Retina (tissue), 1 donor: ENCODE measurements at places on chromosomes 5 and 9.

- DNase-seq = no peak
Observed at GRCh38 chr9:126721564-126721981, 83.3 kb upstream of the ZBTB43 start.

DNA sequence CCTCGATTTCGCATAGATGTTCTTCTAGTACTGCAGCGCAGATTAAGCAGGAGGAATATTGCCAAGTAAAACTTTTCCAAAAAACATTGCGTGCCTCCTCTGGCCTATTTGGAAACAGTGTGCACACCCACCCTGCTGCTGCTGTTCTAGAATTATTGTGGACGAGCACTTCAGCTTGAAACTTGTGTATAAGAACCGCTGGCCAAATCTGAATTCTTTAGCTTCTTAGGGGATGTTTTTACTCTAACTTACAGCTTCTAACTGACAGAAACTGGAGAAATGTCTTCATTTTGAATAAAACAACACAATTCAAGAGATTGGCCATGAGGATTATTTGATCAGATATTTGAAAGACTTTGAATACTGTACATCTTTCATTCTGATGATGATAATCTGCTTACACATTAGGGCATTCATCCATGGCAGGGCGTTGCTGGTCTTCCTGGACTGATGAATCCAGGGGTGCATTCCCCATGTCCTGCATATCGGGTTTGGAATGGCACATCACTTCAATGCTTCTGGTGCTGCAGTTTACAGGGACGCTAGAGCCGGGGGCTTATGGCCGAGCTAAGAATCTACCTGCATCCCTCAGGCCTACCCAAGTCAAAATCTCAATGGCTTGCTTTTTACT is 6.5 kb downstream of the ADAMTS16 start:
- DNase-seq = no peak

DNA sequence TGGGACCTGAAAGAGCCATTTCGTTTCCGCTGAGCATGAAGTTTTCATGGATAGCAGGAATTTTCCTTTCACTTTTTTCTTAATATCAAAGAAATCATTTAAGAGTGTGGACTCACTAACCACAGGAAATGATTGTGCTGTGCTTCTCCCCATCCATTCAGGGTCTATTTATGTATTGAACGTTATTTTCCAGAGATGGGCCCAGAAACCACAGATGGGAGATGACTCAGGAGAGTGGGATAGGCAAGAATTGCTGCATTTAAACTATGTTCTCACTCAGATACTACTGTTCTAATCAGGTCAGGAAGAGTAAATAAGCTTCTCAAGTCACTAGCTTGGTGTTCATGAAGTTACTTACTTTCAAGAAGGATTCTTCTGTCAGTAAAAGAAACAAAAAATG is 763.8 kb downstream of the DTWD2 start:
- DNase-seq = no peak

DNA sequence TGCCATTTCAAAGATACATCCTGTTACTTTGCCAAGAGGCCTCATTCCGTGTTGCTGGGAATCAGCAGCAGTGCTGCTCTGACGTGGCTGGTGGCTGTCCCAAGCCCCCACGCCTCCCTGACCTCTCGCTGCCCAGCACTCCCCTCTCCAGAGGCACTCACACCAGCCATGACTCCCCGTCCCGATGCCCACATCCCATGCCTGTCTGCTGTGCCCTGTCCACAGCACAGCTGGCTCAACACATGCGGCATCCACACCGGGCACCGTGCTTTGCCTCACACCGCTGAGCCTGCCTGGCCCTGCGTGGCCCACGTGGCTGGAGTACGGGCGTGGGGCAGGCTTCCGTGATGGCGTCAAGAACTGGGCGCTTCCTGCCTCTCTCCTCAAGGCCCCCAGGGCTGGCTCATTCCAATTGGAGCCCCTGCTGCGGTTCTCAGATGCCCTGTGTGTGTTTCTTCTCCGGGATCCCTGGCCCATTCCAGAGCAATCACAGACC is 7.8 kb upstream of the LCN1 start:
- DNase-seq = no peak

- DNase-seq = no peak
Observed at GRCh38 chr5:139738193-139739149, 57.1 kb upstream of the PSD2 start.

GRCh38 chr5:127406326-127407121 is 110.9 kb upstream of the PRRC1 start:
- no peak for DNase-seq

GRCh38 chr9:21830589-21830988 is 28.2 kb downstream of the MTAP start:
- no peak for DNase-seq

DNA sequence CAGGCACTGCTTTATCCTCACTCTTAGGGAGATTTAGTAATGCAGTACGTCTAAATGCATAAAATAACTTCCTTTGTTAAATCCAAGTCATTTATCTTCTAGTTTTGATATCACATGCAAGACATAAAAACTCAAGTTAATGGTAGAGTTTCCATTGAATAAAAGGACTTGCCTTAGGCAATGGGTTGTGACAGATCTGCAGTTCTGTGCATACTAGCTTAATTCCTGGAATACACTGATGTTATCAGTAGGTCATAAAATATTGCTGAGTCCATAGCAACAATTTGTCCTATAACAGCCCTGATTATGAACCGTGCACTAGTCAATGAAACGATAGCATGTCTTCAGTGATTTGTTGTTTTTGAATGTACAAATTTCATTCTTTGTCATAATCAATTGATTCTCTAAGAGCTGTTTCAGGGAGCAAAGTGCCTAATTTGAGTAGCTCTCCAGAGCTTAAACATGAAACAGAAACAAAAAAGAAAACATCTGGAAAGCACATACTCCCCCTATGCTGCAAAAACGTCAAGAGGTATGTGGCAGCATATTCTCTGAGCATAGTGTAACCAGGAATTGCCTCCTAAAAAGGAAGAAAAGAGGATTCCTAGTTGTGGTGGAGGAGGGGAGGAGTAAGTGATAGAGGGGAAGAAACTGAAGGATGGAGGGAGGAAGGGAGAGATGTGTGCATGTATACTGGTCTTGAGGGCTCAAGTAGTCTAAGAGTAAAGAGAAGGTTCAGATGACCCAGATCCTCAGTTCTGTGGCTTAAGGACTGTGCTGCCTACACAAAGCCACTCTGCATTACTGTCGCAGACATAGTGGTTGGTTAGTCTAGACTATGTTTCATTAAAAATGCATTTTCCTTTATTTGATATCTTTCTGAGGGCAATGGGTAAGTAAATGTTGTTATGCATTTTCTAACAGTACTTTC is 589.2 kb downstream of the PRR16 start:
- DNase-seq = no peak

DNA sequence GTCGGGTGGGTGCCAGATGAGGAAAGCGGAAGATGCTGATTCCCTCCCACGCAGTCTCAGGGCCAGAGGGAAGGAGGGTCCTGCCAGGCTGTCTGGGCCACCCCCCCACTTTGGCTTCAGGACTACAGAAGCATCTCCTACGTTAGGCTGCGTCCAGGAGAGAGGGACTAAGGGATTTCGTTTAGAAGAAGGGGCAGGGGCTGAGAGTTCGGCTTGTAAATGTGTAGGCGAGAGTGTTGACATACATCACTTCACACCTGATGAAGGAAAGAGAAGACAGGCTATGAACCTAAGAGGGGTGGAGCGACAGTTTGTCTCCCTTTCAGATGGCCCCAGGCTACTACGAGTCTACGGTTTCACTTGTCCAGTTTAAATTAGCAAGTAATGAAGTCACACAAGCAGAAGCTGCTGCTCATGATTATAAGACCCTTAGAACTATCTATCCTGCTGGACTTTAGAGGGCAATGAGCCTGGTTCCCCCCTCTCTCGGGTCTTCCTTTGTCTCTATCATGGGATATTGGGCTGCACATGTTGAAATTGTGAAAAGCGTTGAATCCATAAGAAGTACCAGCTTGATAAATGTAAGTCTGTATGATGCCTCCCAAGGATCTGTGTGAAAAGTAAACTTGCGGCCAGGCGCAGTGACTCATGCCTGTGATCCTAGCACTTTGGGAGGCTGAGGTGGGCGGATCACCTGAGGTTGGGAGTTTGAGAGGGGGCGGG is 193.0 kb downstream of the AOPEP start:
- peak; percentile 16 for DNase-seq

GRCh38 chr5:82004511-82004910 is 32.7 kb downstream of the ATG10 start:
- no peak for DNase-seq

GRCh38 chr5:71910741-71911140 is 191.7 kb downstream of the CARTPT start:
- DNase-seq = no peak

- DNase-seq = peak; percentile 59
Observed at GRCh38 chr5:149019679-149020078, 43.2 kb downstream of the SH3TC2 start.

GRCh38 chr9:131393622-131394463 is at the start of gene PRRC2B:
PRRC2B (plus strand) TSS chr9:131394086; CDS start chr9:131430145, 36,059 bp downstream.
- peak; percentile 57 for DNase-seq

- DNase-seq = no peak
Observed at GRCh38 chr9:132008184-132008803, 71.4 kb downstream of the MED27 start.

- DNase-seq = no peak
Observed at GRCh38 chr9:137891588-137892423, 14.2 kb downstream of the CACNA1B start.

GRCh38 chr5:3393122-3393919 is 202.3 kb upstream of the IRX1 start:
- DNase-seq = no peak

DNA sequence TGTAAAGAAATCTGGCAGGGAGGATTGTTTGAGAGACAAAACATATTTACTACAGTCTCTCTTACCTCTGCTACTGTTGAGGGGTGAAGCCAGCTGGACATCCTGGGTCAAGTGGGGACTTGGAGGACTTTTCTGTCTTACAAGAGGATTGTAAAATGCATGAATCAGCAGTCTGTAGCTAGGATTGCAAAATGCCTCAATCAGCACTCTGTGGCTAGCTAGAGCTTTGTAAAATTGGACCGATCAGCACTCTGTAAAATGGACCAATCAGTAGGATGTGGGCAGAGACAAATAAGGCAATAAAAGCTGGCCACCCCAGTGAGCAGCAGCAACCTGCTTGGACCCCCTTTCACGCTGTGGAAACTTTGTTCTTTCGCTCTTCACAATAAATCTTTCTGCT is 995.8 kb upstream of the CDH6 start:
- no peak for DNase-seq

GRCh38 chr9:129776938-129777768 is 24.3 kb upstream of the PTGES start:
- peak; percentile 71 for DNase-seq

DNA sequence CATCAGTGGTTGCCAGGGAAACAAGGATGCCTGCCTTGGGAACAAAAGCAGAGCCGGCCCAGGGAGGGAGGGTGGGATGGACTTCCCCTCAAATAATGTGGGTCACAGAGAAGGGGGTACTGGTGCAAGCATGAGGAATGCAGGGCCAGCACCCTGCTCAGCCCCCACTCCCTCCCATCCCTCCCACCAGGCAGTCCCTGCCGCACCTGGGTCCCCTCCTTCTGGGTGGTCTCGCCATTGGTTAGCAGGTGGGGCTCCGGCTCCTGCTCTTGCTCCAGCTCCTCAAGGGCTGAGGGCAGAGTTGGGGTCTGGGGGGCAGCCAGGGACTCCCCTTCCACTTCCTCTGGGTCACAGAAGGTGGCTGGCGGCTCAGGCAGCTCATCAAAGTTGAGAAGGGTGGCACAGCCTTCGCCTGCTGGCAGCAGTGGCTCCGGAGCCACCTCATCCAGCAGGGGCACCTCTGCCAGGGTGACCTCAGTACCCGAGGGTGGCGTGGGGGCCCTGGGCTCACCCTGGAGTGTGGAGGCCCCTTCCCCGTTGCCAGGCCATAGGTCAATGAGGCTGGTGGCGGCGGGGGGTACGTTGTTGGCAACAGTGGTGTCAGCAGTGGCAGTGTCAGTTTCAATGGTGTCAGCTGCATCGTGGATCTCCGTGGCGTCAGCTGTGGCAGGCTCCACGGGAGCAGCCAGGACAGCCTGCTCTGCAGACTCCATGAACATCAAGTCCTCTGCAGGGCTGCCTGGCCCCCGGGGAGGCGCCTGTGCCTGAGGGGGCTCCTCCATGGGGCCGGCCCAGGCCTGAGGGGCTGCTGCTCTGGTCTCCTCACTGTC is 11.5 kb downstream of the PRR7 start:
- DNase-seq = no peak

DNA sequence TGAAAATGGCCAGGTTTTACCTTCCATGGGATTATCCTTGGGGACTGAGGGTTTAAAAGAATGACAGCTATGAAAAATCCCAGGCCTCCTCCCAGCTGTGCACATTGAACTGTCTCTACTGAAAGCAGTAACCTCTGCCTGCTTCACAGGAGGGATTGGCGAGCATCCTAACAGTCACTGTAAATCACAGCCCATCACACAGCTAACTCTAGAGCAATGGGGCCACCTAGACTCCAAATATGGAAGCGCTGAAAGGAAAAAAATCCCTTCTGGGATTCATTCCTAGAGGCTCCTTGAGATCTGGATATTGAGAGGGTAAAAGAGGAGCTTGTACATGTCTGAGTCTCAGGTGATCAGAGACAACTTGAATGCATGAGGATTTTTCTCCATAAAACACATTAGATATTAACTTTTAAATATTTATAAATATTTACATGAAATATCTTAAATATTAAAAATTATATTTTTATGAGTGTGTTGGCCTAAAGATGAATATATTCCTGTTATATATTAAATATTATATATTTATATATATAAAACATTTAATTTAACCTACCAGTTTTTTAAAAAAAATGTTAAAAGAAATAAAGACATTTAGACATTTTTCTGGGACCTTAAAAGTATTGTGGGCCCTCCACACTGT is 133.8 kb upstream of the SLC24A2 start:
- peak; percentile 68 for DNase-seq

- no peak for DNase-seq
Observed at GRCh38 chr9:13264788-13265187, 14.7 kb downstream of the MPDZ start.

- DNase-seq = peak; percentile 57
Observed at GRCh38 chr5:97231025-97231636, 48.1 kb upstream of the RIOK2 start.

GRCh38 chr9:83024506-83025125 is 38.3 kb downstream of the RASEF start:
- DNase-seq = no peak

DNA sequence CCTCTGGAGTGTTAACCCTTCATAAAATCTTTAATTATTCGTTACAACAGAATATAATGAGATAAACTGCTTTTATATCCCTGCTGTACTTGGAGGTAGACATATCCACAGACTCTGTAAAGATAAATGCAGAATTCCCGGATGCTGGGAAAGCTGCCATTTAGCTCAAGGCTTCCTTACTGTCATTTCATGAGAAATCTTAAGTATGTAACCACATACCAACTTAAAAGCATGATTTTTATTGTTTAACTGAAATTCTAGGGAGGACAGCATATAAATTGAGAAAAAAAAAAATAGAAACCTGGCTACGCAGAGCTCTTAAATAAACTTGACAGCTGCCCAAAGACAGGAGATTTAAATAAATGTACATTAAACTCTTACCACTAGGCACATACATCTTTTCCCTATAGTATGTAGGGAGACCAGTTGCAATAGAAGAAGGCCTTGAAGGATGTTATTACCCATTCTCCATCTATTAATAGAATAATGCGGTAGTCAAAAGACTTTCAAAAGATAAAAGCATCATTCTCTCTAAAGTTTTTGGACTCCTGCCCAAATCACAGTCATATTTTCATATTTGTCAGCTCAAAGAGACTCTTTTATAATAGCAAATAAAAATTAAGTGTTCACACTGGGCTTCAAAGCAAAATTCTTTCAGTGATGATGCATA is 373.8 kb downstream of the NDUFS4 start:
- DNase-seq = no peak
